Esophagus mucosa (tissue), 1 donor: ENCODE measurements at places on chromosomes 11 and 22. TPM values are rescaled to one million over a fixed set of nuclear protein-coding genes. Genes with fewer than 3 reads are reported as not detected.

CD82 gene
- total RNA-seq: 292 TPM

OR52H1 gene
- total RNA-seq: not detected

MYO18B gene
- 0.16 TPM for total RNA-seq

NAALAD2 gene
- 0.16 TPM for total RNA-seq

MAPK12 gene
- 2.6 TPM for total RNA-seq

TYR gene
- not detected for total RNA-seq

POU2AF3 gene
- 3.8 TPM for total RNA-seq

OR52K2 gene
- not detected for total RNA-seq

OR52A1 gene
- not detected for total RNA-seq

RAB39A gene
- total RNA-seq: not detected

GALNT18 gene
- 9.4 TPM for total RNA-seq

PHETA2 gene
- 5.5 TPM for total RNA-seq

MMP8 gene
- not detected for total RNA-seq

TBX1 gene
- 1.1 TPM for total RNA-seq

ADAMTS8 gene
- total RNA-seq: 0.56 TPM

SVIP gene
- 14.7 TPM for total RNA-seq

TMEM191B gene
- 3.0 TPM for total RNA-seq

SCGB2A2 gene
- total RNA-seq: not detected

C11orf97 gene
- total RNA-seq: not detected

IFITM10 gene
- total RNA-seq: 0.96 TPM

NXPE4 gene
- not detected for total RNA-seq

PANX2 gene
- total RNA-seq: 0.92 TPM

APOA5 gene
- not detected for total RNA-seq
